Stimulated activated CD8-positive, alpha-beta memory T cell treated with anti-CD3 and anti-CD28 coated beads, Interleukin-12 subunit alpha, Interleukin-12 subunit beta, amount 100 ng/mL, for 4 hours (primary cell): ENCODE measurements at places on chromosomes 1 and 21.

DNA sequence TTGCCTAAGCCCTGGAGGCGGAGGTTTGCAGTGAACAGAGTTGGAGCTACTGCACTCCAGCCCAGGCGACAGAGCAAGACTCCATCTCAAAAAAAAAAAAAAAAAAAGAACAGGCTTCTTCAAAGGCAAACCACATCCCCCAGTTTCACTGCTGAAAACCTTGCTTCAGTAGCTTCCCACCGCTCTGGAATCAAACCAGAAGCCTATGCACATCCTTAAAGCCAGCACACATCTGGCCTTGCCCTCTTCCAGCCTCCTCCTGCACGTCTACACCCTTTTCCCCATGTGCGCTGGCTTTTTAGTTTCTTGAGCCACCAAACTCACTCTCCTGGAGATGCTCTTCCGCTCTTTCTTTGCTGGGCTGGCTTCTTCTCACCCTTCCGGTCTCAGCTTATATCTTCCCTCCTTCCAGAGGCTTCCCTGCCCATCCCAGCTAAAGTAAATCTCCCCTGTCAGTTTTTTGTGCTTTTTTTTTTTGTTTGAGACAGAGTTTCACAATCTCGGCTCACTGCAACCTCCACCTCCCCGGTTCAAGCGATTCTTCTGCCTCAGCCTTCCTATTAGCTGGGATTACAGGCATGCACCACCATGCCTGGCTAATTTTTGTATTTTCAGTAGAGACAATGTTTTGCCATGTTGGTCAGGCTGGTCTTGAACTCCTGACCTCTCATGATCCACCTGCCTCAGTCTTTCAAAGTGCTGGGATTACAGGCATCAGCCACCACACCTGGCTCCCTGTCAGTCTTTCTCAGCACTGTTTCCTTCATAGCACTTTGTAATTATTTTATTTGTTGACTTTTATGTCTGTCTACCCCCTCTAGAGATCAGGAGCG is 42.0 kb upstream of the ID3 start:
- no peak for DNase-seq

DNA sequence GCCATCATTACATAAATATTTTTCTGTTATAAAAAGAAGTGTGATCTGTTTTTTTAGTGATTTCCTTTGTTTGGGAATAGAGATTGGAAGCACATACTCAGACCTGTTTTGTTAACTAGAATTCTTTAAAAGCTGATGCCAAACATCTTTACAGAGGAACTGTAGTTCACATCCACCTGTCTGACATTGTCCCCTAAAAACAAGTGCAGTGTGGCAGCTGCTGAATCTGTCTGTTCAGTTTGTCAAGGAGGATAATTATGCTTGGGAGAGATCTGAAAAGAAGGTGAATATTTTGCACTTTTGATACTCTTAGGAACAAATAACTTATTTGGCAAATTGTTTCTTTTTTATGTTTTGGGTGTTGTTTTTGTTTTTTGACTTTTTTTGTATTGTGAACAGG is 13.6 kb downstream of the AGMAT start:
- no peak for DNase-seq

GRCh38 chr21:16624479-16625118 is 888.2 kb upstream of the CXADR start:
- DNase-seq = no peak

DNA sequence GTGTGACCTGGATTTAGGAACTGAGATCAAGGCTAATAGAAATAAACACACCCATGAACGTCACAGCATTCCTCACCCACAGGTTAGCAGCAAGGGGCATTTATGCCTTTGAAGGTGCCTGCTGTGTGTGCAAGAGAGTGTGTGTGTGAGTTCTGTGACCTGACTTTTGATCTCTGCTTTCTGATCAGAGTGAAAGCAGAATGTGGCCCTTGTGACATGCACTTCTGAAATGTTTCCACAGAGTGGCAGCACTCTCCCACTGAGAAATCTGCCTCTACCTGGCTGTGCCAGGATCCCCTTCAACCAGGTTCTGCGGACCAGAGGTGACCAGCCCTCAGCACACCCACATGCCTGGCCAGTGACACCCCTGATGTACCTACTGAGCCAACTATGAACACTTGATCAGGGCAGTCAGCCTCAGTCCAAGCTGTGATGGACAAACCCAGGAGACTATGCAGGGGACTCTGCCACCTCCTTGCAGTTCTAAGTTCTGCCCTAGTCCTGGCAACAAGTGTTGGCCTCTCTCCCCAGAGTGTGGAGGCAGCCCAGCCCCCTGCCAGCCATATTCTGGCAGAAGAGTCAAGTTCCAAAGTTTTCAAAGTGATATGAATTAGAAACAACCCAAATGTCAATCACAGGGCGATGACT is 41.0 kb downstream of the RXRG start:
- DNase-seq = no peak

GRCh38 chr1:59434336-59434735 is 137.4 kb downstream of the FGGY start:
- no peak for DNase-seq

DNA sequence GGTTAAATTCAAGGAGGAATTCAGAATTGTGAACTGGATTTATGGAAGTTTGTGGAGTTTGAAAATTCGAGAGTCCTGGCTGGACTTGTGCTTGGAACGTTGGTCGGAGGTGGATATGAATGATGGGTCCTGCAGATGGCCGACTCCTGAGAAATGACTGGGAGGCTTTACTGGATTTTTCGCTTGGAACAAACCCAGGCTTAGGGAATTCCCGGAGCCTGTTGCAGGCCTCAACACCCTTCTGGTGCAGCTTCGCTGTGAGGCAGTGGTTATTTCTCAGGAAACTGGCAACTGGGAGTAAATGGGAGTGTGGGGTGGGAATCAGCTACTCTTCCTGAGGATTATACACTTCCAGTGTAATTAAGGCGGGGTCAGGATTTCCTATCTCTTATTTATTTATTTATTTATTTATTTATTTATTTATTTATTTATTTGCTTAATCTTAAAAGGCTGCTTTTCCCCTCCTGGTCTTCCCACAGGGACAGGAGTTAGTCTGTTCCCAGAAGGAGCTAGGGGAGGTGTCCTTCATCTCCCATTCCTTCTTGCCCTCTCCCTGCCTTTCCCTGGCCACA is 21.1 kb downstream of the MAPKAPK2 start:
- no peak for DNase-seq

DNA sequence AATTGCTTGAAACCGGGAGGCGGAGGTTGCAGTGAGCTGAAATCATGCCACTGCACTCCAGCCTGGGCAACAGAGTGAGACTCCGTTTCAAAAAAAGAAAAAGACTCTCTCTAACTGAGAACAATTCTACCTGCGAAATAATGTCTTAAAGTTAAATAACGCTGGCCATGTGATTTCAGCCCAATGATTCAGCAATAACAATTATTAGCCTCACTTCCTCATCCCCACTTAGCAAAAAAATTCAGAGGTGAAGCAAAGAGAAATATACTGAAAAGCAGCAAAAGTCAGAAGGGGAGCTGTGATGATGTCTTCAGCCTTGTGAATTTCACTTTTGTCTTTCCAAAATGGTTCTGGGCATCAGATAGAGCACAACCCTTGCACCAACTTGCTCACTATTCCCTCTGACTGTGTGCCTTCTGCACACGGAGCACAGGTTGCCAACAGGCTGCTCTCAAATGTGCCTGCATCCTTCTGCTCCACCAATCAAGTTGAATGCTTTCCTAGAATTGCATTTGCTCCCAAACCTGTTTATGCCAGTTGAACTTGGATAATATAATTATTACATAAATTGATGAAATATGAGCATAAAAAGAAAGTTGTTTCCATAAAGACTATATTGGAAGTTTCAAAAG is 79.8 kb upstream of the IPO9 start:
- DNase-seq = no peak

GRCh38 chr1:117179471-117179870 is 31.3 kb downstream of the VTCN1 start:
- no peak for DNase-seq

GRCh38 chr1:183275322-183275721 is 89.3 kb downstream of the LAMC2 start:
- DNase-seq = no peak

DNA sequence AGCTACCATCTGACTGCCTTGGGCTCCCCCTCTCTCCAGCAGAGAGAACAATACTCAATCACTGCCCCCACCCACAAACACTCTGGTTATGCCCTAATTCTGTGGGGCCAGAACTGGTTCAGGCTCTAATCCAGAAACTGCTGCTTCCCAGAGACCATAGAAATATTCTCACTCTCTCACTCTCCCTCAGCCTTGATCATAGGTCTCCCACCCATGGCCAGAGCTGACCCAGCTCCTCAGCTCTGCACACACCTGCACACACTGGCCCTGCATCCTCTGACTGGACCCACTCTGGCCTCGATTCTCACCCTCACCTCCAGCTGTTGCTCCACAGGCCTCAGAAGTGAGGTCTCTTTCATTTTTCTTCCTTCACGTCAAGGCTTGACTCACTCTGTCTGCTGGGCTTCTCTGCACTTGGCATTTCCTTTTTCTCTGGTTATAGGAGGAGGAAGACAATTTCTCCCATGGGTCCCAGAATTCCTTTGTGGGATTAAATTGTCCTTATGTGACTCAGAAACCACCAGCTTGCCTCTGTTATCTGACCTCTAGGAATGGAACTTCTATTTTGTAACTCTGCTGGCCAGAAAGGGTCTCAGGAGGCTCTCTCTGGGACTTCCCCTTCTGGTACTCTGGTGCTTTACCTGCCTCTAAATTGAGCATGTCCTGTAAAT is 15.6 kb upstream of the ZMYM6 start:
- DNase-seq = no peak

DNA sequence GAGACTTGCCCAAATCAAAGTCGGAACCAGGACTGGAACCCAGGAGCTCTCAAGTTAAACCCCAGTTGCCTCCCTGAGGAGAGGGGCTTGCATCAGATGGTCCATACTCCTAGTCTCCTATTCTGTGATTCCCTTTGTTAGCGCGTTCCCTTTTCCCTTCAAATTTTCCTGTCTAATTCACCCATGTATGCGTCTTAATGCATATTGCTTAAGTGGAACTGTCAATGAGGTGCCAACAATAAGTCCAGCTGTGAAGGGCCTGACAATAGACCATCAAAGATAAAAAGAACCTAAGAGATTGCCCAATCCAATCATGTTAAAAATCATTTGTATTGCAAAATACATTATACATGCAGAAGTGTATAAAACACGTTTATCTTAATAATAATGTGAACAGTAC is 634 bp upstream of the SPATA6 start:
- DNase-seq = no peak

DNA sequence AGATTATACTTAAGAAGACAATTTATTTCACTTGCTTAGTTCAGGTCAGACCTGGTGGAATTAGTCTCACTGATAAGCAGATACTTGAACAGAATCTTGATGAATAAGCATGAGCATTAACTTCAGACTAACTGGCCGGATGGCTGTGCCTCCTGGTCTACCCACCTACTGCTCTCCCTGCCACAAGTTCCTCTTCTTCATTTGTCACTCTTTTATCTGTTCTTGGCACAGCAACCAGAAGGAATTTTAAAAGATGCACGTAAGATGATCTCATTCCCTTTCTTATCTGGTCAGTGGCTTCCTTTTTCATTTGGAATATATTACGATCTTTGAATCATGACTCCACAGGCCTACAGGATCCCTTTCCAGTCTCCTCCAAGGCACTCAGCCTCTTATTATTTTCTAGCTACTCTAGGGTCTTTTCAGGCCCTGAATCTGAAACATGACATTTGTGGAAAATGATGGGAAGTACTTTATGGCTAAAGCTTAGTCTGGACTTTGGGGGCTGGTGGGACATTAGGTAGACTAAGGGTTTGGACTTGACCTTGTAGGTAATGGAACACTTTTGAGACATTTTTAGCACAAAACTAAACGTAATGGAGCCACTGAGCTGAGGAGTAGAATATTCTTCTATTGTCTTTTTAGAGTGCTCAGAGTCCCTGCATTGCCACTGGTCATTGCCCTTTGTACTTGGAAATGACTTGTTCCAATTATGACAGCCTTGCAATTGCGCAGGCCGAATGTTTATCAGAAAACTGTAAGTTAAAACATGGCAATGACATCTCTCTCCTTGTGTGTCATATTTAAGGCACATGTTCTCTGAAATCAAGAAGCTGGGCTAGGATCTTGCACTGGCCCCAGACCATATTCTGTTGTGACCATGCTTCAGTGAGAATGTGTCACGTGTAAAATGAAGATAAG is 16.0 kb downstream of the ST6GALNAC3 start:
- no peak for DNase-seq
